Omental fat pad (tissue), 4 donors: ENCODE measurements at places on chromosomes 12 and 14. TPM values are rescaled to one million over a fixed set of nuclear protein-coding genes. Genes with fewer than 3 reads are reported as not detected.

DNA sequence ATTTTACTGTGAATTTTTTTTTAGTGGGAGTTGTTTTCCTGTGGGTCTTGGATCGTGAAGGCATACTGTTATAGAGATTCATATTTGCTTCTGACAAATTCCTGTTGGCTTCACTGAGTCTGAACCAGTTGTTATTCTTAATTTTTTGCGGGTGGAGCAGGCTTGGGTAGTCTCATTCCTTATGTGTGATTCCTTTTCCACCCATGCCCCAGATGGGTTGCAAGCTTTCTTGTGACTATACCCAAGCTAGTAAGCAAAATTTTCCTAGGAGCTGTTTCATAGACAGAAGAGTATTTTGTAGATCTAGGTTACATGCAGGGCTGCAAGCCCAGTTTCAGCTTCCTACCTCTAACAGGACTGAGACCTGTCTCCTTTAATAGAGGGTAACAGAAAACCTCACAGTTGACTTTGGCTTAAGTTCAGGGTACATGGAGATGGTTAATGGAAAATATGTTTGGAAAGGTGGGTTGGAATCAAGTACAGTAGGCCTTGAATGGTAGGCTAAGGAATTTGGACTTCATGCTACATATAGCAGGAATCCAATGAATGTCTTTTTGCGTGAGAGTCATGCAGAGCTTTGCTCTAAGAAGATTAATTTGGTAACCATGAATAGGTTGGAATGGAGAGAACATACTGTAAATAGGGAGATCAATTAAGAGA lies 29.0 kb downstream of the TRMT5 start:
- DNase-seq = no peak

GRCh38 chr12:9813821-9814798 lies 13.2 kb upstream of the KLRF1 start:
- DNase-seq = peak; percentile 42

GRCh38 chr12:112116232-112117060 lies 7.9 kb upstream of the NAA25 start:
- no peak for DNase-seq

GRCh38 chr12:107511292-107511691 lies 174.3 kb upstream of the PWP1 start:
- no peak for DNase-seq

- DNase-seq = no peak
Measured at GRCh38 chr14:98966016-98966415, 306.0 kb downstream of the BCL11B start.

- DNase-seq = no peak
Measured at GRCh38 chr14:87060405-87060804, 932.6 kb downstream of the GALC start.

GRCh38 chr14:88993946-88994345 lies 169.5 kb downstream of the TTC8 start:
- DNase-seq = no peak

- no peak for DNase-seq
Measured at GRCh38 chr12:91037276-91037675, 20.5 kb downstream of the KERA start.

Gene TTC9
- total RNA-seq = 1.5 TPM

Gene NPFF
- total RNA-seq = not detected
